Esophagus squamous epithelium (tissue), 5 donors: ENCODE measurements at places on chromosomes 2 and 18.
A peak's percentile ranks its signal among the peaks of the same experiment; 100 is the strongest.

DNA sequence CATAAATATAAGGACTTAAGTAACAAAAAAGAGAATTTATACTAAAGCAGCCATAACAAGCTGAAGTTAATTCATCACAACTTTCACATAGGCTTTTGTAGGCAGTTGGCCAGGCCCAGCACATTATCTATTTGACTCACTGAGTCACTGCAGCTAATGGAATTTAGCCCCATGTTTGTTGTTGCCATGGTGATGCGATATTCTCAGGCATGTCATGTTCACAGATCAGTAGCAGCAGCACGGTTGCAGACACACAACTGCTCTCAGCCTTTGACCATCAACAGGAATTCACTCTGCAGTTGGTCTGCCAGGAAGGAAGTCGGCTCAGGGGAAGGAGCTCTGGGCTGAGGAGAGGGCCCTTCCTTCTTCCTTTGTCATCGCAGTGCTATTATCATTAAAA, 639.8 kb downstream of the TMEM182 start:
- H3K27me3 ChIP-seq, result no peaks in the 10 kb centered on the region
- no peak overlapping the region for H3K27ac ChIP-seq
- no peaks in the 10 kb centered on the region for H3K36me3 ChIP-seq

GRCh38 chr2:119011162-119011909, 69.3 kb downstream of the MARCO start:
- no peaks in the 10 kb centered on the region for H3K36me3 ChIP-seq
- no peak overlapping the region for H3K27ac ChIP-seq
- H3K4me1 ChIP-seq, result no peaks in the 10 kb centered on the region
- no peak overlapping the region for H3K4me3 ChIP-seq
- H3K27me3 ChIP-seq, result peaks cover 58% of the 10 kb centered on the region
- DNase-seq, result no peak

GRCh38 chr18:62179213-62179612, 7.6 kb downstream of the PIGN start:
- H3K36me3 ChIP-seq, result no peaks in the 10 kb centered on the region
- no peak overlapping the region for H3K27ac ChIP-seq
- H3K4me1 ChIP-seq, result no peaks in the 10 kb centered on the region
- H3K4me3 ChIP-seq, result no peak overlapping the region
- no peak for DNase-seq

- H3K36me3 ChIP-seq, result no peaks in the 10 kb centered on the region
- no peak for DNase-seq
- H3K4me3 ChIP-seq, result no peak overlapping the region
- H3K4me1 ChIP-seq, result no peaks in the 10 kb centered on the region
- H3K27me3 ChIP-seq, result no peaks in the 10 kb centered on the region
- no peak overlapping the region for H3K27ac ChIP-seq
Measured at GRCh38 chr2:27007416-27008374, 25.1 kb upstream of the TMEM214 start.

GRCh38 chr2:176149939-176150583, 1.3 kb upstream of the HOXD4 start:
- no peak for DNase-seq
- H3K27me3 ChIP-seq, result peaks cover 10% of the 10 kb centered on the region
- H3K4me1 ChIP-seq, result peaks cover 16% of the 10 kb centered on the region
- H3K36me3 ChIP-seq, result no peaks in the 10 kb centered on the region

- H3K27me3 ChIP-seq, result peaks cover 5% of the 10 kb centered on the region
- H3K27ac ChIP-seq, result peak overlapping the region; percentile 83
- peaks cover 14% of the 10 kb centered on the region for H3K4me1 ChIP-seq
- H3K36me3 ChIP-seq, result no peaks in the 10 kb centered on the region
- no peak overlapping the region for H3K4me3 ChIP-seq
- DNase-seq, result peak; percentile 36
Measured at GRCh38 chr2:12819103-12819475, 102.4 kb downstream of the TRIB2 start.

DNA sequence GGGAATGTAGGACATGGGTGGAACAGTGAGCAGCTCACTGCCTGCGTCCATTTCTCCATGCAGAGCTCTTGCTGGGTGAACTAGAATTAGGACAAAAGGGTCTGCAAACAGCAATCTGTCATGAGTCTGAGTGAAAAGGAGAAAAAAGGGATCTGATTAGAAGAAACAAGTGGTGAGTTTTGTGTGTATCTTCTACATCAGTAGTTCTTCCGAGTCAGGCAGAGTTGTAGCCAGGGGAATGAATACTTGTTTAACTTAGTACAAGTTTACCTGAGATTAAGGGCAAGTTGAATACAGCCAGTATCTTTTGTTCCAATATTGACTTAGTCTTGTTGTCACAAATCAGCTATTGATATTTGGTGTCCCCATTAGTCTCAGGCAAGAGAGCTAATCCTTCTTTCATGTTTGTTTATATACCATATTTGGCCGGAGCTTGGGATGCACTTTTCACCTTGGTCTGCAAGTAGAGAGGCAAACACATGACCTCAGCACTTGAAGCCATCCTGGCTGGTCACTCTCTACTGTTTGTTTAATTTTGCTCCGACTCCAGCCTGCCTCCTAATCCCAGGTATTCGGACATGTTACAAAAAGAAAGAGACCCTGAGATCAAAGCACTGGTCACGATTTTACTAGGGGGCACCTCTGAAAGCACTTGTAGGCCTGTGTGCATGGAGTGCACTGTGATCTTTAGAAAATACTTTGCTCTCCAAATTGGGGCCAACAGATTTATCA, 211.0 kb upstream of the NT5C1B start:
- no peaks in the 10 kb centered on the region for H3K27me3 ChIP-seq
- no peak for DNase-seq
- H3K27ac ChIP-seq, result no peak overlapping the region
- no peaks in the 10 kb centered on the region for H3K4me1 ChIP-seq

DNA sequence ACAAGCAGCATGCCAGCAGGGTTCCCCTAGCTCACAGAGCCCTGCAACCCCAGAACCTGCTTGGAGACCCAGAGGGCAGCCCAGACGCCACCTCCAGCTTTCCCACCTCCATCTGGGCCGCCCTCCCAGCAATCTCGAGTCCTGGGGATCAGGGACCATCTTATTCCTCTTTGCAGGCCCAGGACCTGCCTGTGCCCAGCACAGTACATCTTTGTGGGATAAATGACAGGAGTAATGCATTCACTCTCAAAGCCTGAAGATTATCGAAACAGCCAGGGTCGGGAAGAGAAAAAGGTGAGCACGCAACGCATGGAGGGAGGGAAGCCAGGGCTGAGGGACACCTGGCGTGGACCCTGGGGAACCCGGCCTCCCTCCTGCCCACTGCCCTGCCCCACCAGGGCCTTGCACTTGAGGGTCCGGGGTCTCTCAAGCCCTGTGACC, 144.1 kb downstream of the NDUFA10 start:
- no peak overlapping the region for H3K4me3 ChIP-seq
- H3K27ac ChIP-seq, result no peak overlapping the region
- peaks cover 6% of the 10 kb centered on the region for H3K4me1 ChIP-seq
- no peaks in the 10 kb centered on the region for H3K36me3 ChIP-seq

GRCh38 chr18:49849331-49850217, 36.2 kb upstream of the ACAA2 start:
- DNase-seq, result no peak
- H3K27ac ChIP-seq, result no peak overlapping the region
- H3K27me3 ChIP-seq, result no peaks in the 10 kb centered on the region
- H3K4me3 ChIP-seq, result no peak overlapping the region

GRCh38 chr2:215431290-215431689, 4.6 kb downstream of the FN1 start:
- no peak overlapping the region for H3K4me3 ChIP-seq
- peak overlapping the region; percentile 84 for H3K27ac ChIP-seq
- H3K4me1 ChIP-seq, result peaks cover 6% of the 10 kb centered on the region
- no peaks in the 10 kb centered on the region for H3K27me3 ChIP-seq
- no peaks in the 10 kb centered on the region for H3K36me3 ChIP-seq

DNA sequence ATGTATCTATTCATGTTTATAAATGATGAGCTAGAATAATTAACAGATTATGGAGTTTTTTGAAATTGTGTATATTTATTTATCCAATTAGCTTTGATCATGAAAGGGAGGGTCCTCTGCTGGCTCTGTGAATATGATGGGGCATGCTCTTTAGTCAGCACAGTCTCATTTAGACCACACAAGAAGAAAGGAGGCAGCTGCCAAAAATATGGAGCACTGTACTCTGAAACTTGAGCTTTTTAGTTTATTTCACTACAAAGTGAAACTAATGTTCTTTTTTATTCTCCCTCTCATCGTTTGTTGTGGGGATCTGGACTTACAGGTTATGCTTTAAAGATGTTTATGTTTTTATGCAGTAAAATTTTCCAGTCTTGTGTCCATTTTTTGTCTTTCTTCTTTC, 266.9 kb upstream of the GULP1 start:
- no peaks in the 10 kb centered on the region for H3K27me3 ChIP-seq
- no peaks in the 10 kb centered on the region for H3K4me1 ChIP-seq
- H3K27ac ChIP-seq, result no peak overlapping the region
- no peak for DNase-seq

GRCh38 chr2:167860082-167860481, 387.3 kb downstream of the STK39 start:
- H3K36me3 ChIP-seq, result no peaks in the 10 kb centered on the region
- DNase-seq, result no peak
- H3K4me1 ChIP-seq, result no peaks in the 10 kb centered on the region
- H3K4me3 ChIP-seq, result no peak overlapping the region

DNA sequence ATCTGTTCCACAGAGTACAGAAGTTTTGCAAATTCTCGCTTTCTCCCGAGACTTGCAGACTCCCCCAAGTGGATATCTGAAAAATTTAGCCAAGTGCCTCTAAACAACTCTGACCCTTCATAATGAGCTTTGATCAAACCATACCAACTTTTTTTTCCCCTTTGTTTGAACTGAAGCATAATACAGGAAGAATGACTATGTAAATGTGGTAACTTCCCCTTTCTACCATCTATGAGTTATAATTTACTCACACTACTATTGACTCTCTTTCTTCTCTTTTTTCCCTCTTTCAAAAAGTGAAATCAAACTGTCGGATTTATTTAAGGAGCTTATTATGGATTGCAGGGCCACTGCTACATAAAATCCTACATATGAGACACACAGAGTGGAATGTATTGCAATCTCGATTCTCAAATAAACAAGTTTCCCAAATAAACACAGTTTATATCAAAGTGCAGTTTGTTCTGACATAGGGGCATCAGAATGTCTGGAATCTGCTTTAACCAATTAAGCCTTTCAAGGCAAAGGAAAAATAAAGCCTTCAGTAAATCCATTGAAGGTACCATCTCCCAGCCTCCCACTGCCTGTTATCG, 1.4 kb upstream of the ZNF804A start:
- H3K4me3 ChIP-seq, result peak overlapping the region; percentile 37
- no peaks in the 10 kb centered on the region for H3K4me1 ChIP-seq
- peaks cover 47% of the 10 kb centered on the region for H3K27me3 ChIP-seq
- no peaks in the 10 kb centered on the region for H3K36me3 ChIP-seq

GRCh38 chr18:79510731-79511241, 115.1 kb downstream of the NFATC1 start:
- peaks cover 17% of the 10 kb centered on the region for H3K4me1 ChIP-seq
- DNase-seq, result no peak
- no peak overlapping the region for H3K4me3 ChIP-seq

DNA sequence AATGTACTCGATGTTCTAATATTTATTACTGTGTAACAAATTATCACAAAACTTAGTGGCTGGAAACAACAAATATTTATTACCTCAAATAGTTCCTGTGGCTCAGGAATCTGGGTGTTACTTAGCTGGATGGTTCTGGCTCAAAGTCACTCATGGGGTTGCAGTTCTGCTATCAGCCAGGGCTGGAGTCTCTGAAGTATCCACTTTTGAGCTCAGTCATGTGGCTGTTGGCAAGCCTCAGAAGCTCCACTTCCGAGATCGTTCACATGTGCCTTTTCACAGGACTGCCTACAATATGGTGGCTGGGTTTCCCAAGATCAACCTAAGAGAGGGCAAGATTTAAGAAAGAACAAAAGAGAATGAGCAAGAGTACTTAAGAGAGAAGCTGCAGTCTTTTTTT, 19.4 kb upstream of the UBE2E3 start:
- no peak overlapping the region for H3K4me3 ChIP-seq
- no peaks in the 10 kb centered on the region for H3K27me3 ChIP-seq
- no peaks in the 10 kb centered on the region for H3K36me3 ChIP-seq
- no peak overlapping the region for H3K27ac ChIP-seq
- H3K4me1 ChIP-seq, result no peaks in the 10 kb centered on the region
- no peak for DNase-seq

DNA sequence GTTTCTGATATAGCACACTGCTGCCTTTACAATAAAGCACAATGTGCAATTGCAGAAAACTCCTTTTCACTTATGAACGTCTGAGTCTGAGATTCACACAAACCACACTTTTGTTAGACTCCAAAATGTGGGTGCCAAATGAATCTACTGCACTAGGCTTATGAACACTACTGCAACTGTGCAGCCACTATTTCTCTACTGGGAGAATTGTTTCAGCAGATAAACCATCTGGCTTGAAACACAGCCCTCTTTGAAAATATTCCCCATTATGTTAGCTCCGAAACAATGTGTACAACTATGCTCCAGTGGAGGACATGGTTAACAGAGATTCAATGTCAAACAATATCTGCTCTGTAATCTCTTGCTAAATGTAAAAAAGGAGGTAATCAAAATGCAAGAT, 188.7 kb upstream of the ZEB2 start:
- H3K36me3 ChIP-seq, result no peaks in the 10 kb centered on the region
- H3K27me3 ChIP-seq, result no peaks in the 10 kb centered on the region
- H3K4me1 ChIP-seq, result peaks cover 5% of the 10 kb centered on the region
- no peak overlapping the region for H3K27ac ChIP-seq
- H3K4me3 ChIP-seq, result no peak overlapping the region

DNA sequence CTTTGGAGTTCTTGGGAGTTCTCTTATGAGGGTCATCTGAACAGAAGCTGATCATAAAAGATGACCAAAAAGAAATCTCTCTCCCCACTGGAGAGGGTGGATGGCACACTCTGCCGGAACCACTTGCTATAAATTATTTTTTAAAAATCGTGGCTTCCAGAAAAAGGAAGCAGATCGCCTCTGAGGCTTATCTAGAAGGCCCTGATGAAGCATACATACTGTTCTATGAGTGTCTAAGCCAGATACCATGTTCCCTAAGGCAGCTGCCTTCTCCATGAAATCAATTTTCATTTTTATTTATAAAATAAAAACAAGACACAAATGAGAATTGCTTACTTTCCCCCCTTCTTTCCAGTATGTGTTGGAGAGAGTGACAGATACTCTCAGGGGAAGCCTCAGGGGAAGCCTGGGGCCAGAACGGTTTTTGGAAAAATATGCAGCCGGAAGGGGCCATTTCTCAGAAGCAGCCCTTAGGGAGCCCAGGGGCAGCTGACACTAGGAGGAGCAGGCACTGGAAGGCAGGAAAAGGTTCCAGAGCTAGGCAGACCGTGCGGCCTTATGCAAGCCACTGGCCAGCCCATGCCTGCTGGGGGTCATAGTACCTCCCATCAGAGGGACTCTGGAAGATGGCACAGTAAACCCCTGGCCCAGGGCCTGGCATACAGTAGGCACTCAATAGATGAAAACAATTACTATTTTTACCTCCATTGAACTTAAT, 130.6 kb downstream of the CABLES1 start:
- H3K36me3 ChIP-seq, result peaks cover 6% of the 10 kb centered on the region
- DNase-seq, result no peak
- no peak overlapping the region for H3K4me3 ChIP-seq
- peaks cover under 1% of the 10 kb centered on the region for H3K4me1 ChIP-seq
